CD4-positive, alpha-beta T cell (primary cell): ENCODE measurements at places on chromosomes 5 and 9. TPM values are rescaled to one million over a fixed set of nuclear protein-coding genes. Genes with fewer than 3 reads are reported as not detected.
A peak's percentile ranks its signal among the peaks of the same experiment; 100 is the strongest.

GRCh38 chr5:96201503-96201902 is 231.5 kb downstream of the PCSK1 start:
- no peak overlapping the region for H3K27ac ChIP-seq
- H3K36me3 ChIP-seq = no peaks in the 10 kb centered on the region
- H3K4me3 ChIP-seq = no peak overlapping the region
- H3K27me3 ChIP-seq = no peaks in the 10 kb centered on the region
- H3K4me1 ChIP-seq = no peaks in the 10 kb centered on the region

DNA sequence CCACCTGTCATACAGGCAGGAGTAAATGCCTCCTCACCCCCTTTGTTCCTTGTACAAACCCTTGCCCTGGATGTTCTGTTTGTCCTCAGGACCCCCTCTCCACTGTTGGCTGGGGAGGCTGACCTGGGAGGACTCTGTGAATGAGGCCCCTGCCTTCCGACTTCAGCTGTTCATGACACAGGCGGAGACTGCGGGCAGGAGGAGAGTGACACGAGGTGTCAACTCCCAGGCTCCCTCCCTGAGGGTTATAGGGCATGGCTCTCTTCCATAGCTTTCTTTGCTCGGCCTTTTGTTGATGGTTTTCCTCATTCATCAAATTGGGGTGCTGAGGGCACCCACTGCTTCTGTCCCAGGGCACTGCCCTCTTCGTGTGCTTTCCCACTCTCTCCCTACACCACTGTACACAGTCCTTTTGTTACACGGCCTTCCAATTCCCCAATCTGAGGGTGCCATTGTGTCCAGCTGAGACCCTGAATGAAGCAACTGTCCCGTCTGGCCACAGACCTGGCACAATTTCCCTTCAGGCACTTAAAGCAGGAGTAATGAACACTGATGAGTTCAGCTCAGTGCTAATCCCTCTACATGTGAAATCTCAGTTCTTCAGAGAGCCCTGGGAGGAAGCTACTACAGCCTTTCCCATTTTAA is 33.8 kb downstream of the KCNIP1 start:
- peaks cover 3% of the 10 kb centered on the region for H3K27me3 ChIP-seq
- no peak for DNase-seq
- H3K36me3 ChIP-seq = no peaks in the 10 kb centered on the region
- H3K4me1 ChIP-seq = no peaks in the 10 kb centered on the region

GRCh38 chr5:132380047-132380446 is 10.5 kb downstream of the SLC22A5 start:
- H3K27me3 ChIP-seq = no peaks in the 10 kb centered on the region
- H3K4me1 ChIP-seq = peaks cover 3% of the 10 kb centered on the region
- no peak overlapping the region for H3K27ac ChIP-seq
- no peak for DNase-seq
- H3K36me3 ChIP-seq = peaks cover 5% of the 10 kb centered on the region

GRCh38 chr9:127528422-127529251 is 77.3 kb downstream of the LRSAM1 start:
- DNase-seq = no peak
- H3K27ac ChIP-seq = no peak overlapping the region
- H3K4me1 ChIP-seq = no peaks in the 10 kb centered on the region
- H3K36me3 ChIP-seq = peaks cover 14% of the 10 kb centered on the region
- no peak overlapping the region for H3K4me3 ChIP-seq

DNA sequence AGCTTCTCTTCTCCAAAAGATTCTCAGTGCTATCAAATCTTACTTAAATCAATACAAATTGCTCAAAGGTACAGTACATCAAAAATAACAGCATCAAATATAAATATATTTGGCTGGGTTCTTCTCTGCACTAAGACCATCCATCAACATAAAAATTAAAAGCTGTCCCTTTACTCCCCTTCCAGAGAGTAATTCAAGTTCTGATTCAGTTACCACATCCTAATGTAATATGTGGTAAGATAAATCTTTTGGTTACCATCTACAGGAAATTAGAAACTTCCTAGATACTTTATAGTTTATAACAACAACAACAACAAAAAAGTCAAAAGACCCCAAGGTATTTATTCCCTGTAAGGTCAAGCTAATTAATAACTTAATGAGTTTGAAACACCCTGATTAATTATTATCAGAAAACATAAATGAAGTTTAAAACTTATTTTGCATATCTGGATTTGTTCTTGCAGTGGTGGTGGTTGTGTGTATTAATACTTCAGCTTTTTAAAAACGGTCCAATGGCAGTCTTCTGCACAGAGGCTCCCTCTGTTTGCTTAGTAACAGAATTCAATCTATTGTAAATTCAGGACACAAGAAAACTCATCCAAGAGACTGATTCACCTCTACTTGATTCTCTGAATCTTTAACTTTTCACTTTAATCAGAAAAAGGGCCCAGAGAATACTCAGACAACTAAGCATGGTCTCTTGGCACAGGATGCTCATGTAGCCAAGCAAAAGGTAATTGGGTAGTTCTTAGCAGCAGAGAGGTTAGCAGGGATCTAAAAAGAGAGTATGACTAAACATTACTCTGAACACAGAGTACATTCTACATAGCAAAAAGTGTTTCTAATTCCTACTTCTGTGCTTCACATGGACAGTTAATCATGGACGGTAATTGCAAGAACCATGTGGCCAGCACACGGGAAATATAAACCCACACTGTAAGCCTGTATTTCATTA is 20.1 kb downstream of the DIAPH1 start:
- H3K27ac ChIP-seq = peak overlapping the region; percentile 75
- H3K4me1 ChIP-seq = peaks cover 70% of the 10 kb centered on the region
- no peaks in the 10 kb centered on the region for H3K27me3 ChIP-seq
- H3K36me3 ChIP-seq = peaks cover 14% of the 10 kb centered on the region
- no peak for DNase-seq
- no peak overlapping the region for H3K4me3 ChIP-seq

GRCh38 chr9:32931129-32931528 is 70.3 kb downstream of the APTX start:
- no peak for DNase-seq
- no peak overlapping the region for H3K27ac ChIP-seq
- no peak overlapping the region for H3K4me3 ChIP-seq
- H3K4me1 ChIP-seq = no peaks in the 10 kb centered on the region
- H3K27me3 ChIP-seq = no peaks in the 10 kb centered on the region

DNA sequence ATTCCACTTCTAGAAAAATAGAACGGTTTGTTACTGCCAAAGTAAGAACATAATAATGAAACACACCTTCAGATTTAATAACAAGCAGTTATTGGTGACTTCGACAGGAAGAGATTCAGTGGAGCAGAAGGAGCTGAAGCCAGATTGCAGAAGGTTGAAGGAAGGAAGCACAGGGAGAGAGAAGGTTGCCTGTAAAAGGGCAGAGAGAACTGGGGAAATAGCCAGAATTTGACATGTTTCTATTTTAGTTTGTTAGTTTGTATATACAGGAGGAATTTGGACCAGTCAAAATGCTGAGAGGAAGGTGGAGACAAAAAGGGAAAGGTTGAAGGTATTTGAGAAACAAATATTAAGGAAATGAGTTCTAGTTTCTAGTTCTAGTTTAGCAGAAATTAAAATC is 269.2 kb upstream of the ELAVL2 start:
- no peak overlapping the region for H3K27ac ChIP-seq
- H3K27me3 ChIP-seq = no peaks in the 10 kb centered on the region
- H3K4me3 ChIP-seq = no peak overlapping the region
- no peaks in the 10 kb centered on the region for H3K36me3 ChIP-seq
- no peaks in the 10 kb centered on the region for H3K4me1 ChIP-seq

DNA sequence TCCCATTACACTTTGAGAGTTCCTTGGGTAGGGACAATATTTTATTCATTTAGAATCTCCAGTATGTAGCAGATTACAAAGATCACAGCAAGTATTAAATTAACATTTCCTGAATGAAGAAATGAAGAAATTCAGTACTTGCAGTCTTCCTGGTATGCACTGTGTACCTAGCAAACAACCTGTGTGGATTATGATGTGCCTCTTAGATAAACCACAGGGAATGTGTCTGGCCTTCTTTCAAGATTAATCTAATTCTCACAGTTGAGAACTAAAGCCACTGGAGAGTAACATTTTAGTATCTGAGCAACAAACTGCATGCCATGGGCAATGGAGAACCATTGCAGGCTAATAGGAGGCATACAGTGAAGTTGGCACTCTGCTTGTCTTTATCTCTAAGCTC is 199.4 kb downstream of the AP3B1 start:
- H3K4me3 ChIP-seq = no peak overlapping the region
- no peaks in the 10 kb centered on the region for H3K4me1 ChIP-seq
- no peak overlapping the region for H3K27ac ChIP-seq

GRCh38 chr5:40478766-40479165 is 200.9 kb upstream of the PTGER4 start:
- no peak for DNase-seq
- no peaks in the 10 kb centered on the region for H3K27me3 ChIP-seq
- H3K4me3 ChIP-seq = no peak overlapping the region
- H3K36me3 ChIP-seq = no peaks in the 10 kb centered on the region
- H3K27ac ChIP-seq = no peak overlapping the region

DNA sequence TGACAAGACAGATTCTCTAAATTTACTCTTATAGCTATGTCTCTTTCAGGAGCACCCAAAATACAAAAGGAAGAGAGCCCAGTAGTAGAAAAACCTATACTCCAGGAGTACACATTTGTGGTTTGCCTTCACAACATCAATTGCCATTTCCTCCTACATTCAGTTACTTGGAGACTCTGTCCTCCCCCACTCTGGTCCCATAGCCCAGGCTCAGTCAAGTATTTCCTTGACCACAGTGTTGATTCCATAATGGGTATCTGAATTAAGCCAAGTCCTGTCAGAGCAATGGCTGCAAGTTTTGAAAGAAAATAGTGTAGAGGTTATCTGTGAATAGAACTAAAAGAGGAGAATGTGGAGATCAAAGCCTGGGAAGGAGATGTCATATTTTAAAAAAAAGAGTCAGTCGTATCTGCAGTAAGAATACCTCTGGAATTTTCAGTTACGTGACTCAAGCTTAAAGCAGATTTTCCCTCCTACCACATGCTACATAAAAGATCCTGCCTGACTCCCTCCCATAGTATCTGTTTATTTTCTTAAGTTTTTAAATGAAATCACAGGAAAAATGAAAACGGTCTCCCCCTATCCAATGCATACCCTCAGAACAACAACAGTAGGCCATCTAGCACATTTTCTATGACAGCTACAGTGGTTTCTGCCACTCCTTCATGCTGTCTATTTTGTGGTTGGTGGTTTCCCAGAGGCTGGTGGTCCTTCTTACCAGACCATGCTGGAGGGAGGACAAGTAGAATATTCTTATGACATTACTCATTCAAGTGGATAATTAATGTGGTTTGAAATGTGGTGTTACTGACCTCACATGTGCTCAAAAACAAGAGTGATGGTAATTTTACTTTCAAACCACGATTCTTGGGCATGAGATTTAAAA is 249.7 kb upstream of the TMEM161B start:
- no peak for DNase-seq
- H3K4me1 ChIP-seq = no peaks in the 10 kb centered on the region
- peaks cover 4% of the 10 kb centered on the region for H3K27me3 ChIP-seq
- no peaks in the 10 kb centered on the region for H3K36me3 ChIP-seq
- H3K4me3 ChIP-seq = no peak overlapping the region

GRCh38 chr5:83764101-83764500 is 43.4 kb upstream of the HAPLN1 start:
- no peak for DNase-seq
- no peaks in the 10 kb centered on the region for H3K36me3 ChIP-seq
- no peak overlapping the region for H3K27ac ChIP-seq
- no peaks in the 10 kb centered on the region for H3K27me3 ChIP-seq

GRCh38 chr5:53552561-53552960 is 7.9 kb upstream of the NDUFS4 start:
- H3K27me3 ChIP-seq = peaks cover 34% of the 10 kb centered on the region
- H3K36me3 ChIP-seq = no peaks in the 10 kb centered on the region
- DNase-seq = no peak
- no peak overlapping the region for H3K27ac ChIP-seq
- no peak overlapping the region for H3K4me3 ChIP-seq

GRCh38 chr9:124359426-124359825 is 55.8 kb downstream of the PSMB7 start:
- no peak overlapping the region for H3K27ac ChIP-seq
- H3K27me3 ChIP-seq = no peaks in the 10 kb centered on the region
- peaks cover 18% of the 10 kb centered on the region for H3K4me1 ChIP-seq
- no peak overlapping the region for H3K4me3 ChIP-seq
- peaks cover 29% of the 10 kb centered on the region for H3K36me3 ChIP-seq

- no peak overlapping the region for H3K4me3 ChIP-seq
- no peaks in the 10 kb centered on the region for H3K36me3 ChIP-seq
- H3K27me3 ChIP-seq = no peaks in the 10 kb centered on the region
- no peak overlapping the region for H3K27ac ChIP-seq
- DNase-seq = no peak
Observed at GRCh38 chr5:87103616-87104287, 163.9 kb upstream of the RASA1 start.

DNA sequence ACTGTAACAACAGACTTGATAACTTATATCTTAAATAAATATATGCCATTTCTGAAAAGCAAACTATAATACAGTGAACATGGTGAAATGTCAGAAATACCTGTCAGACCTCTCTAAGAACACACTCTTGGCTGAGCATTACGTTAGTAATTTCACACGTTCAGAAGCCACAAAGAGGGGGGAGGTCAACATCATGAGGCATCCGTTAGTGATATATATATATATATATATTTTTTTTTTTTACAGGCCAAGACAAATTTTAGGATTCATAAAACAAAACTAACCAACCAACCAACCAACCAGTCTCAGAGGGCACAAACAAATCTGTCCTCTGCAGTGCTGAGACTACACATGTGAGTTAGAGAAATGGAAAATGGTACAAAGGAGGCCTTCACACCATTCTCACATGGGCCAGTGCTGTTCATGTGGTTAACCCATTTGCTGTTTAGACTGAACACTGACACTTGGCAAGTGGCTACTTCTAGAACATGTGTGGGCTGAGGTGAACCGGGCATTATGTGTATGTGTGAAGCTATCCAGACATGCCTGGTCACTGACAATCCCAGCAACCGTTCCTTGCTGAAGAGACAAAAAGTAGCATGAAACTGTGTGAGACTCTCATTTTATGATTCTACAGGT is 54.5 kb downstream of the ELL2 start:
- no peaks in the 10 kb centered on the region for H3K4me1 ChIP-seq
- no peak overlapping the region for H3K4me3 ChIP-seq
- no peaks in the 10 kb centered on the region for H3K27me3 ChIP-seq
- no peak for DNase-seq
- peaks cover 6% of the 10 kb centered on the region for H3K36me3 ChIP-seq

DCTN4 gene
- total RNA-seq = 81.2 TPM

PCDHGA4 gene
- 0.08 TPM for total RNA-seq

RETREG1 gene
- total RNA-seq = 69.7 TPM

PCDHB8 gene
- total RNA-seq = not detected

PCDHB4 gene
- not detected for total RNA-seq

SPINK13 gene
- not detected for total RNA-seq

SPEF2 gene
- 3.2 TPM for total RNA-seq

ZCCHC7 gene
- 41.0 TPM for total RNA-seq

CCNG1 gene
- 116 TPM for total RNA-seq

ARL14EPL gene
- total RNA-seq = not detected
